ENCODE measurements at places on chromosomes 5 and 9.

GRCh38 chr5:151020304-151021110 is at the start of gene GPX3:
TSS of gene GPX3 (plus strand) at chr5:151020591. CDS start at chr5:151020655, 64 bp downstream.
- peak; percentile 51 for DNase-seq

- no peak for DNase-seq
Observed at GRCh38 chr9:92660266-92660665, 9.7 kb downstream of the IPPK start.

GRCh38 chr9:77511525-77511924 is 136.6 kb downstream of the GNA14 start:
- no peak for DNase-seq

DNA sequence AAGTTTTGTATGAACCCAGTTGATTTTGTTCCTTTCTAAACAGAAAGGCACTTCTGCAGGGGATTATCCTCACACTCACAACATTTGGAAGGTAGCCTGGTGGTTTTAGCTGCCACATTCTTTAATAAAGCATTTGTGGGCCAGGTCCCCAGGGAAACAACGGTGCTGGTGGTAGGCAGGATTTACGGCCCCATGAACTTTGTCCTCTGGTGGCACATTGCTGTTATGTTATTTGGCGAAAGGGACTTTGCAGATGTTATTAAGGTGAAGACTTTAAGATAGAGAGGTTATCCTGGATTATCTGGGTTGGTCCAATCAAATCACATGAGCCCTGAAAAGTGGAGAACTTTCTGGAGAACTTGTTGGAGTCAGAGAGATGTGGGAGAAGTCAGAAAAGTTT is 86.3 kb upstream of the C9orf72 start:
- no peak for DNase-seq

DNA sequence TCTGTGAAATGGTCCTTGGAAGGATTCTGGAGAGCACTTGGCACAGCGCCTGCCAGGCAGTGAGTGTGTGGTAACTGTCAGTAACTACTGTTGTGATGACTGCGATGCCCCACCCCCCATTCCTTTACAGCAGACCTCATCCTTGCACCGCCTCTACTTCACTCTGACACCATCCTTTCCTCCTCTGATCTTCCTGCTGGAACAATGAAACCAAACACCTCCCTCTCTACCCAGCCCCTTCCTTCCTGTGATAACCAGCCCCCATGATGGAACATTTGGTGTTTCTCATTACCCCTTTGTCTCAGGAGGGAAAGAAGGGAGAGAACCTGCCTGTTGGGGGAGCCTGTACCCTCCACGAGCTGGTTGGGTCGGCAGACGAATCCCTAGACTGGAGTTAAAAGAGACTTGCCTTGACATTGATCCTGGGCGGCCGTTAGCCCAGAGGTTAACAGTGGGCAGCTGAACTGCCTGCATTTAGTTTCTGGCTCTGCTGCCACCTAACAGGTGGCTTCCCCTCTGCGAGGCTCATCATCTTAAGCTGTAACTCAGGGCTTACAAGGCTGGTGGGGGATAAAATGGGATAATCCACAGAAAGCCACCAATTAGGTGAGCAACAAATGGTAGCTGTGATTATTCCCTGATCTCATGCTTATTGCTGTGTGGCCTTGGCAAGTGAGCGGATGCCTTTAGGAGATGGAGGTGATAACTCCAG is 34.2 kb upstream of the GRPEL2 start:
- peak; percentile 59 for DNase-seq

GRCh38 chr5:115166744-115167393 is 2.8 kb downstream of the TRIM36 start:
- DNase-seq = no peak

DNA sequence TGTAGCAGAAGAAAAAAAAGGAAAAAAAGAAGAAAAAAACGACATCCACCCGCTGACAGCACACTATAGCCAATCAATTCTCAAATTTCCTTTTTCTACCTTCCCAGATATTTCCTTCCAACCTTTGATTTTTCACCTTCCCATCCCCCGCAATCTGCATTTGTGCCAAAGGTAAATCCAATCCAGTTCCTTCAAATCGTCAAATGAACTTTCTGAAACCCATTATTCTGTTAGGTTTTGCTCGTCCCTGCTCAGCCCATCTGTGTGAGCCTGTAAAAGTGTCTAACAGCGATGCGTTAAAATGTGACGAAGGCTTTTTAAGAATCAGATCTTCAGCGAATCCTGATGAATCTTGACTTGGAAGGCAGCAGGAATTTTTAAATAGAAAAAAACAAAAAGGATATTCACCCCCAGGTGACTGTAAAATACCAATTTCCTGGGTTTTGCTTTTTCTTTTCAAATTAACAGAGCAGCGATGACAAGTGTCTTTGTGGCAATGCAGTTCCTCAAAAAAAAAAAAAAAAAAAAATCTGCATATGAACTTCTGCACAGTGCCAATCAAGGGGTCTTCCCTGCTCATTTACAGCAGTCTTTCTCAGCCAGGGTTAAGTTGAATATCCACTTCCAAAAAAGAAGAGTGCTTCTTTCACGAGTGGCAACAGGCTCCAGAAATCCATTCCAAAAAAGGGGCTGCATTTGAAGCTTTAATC is 367 bp upstream of the SHC3 start:
- DNase-seq = no peak

GRCh38 chr5:133438487-133438886 is 173.9 kb downstream of the FSTL4 start:
- no peak for DNase-seq

DNA sequence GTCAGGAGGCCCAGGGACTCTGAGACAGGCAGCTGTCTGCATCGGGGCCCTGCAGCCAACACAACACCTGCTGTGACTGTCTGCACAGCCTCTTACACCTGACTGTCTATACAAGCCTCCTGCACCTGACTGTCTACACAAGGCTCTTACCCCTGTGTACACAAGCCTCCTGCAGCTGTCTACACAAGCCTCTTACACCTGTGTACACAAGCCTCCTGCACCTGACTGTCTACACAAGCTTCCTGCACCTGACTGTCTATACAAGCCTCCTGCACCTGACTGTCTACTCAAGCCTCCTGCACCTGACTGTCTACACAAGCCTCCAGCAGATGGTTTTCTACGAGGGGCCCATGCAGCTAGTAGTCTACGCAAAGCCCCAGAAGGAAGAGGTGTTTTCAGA is 18.6 kb downstream of the IRX2 start:
- DNase-seq = no peak

Data from GM23248 (cell line).